IMR-90 (cell line): ENCODE measurements at places on chromosomes 7 and 10. TPM values are rescaled to one million over a fixed set of nuclear protein-coding genes. Genes with fewer than 3 reads are reported as not detected.

The ICA1 gene
- not detected in 2 replicates for total RNA-seq

The NUTM2A gene
- under 0.01 and 0.18 TPM in 2 replicates for total RNA-seq

The SPDYE9 gene
- total RNA-seq: not detected in 2 replicates

The TAF5 gene
- 3.6 and 5.0 TPM in 2 replicates for total RNA-seq
